ENCODE measurements at places on chromosomes 1 and 21. TPM values are rescaled to one million over a fixed set of nuclear protein-coding genes. Genes with fewer than 3 reads are reported as not detected.

The LMX1A gene
- total RNA-seq, result not detected

The OLFML2B gene
- total RNA-seq, result 0.50 TPM

The SERPINC1 gene
- total RNA-seq, result 0.17 TPM

The AGT gene
- 0.17 TPM for total RNA-seq

The KLHDC9 gene
- total RNA-seq, result 3.8 TPM

The COL11A1 gene
- total RNA-seq, result 0.14 TPM

The PRXL2B gene
- total RNA-seq, result 15.7 TPM

The CLIC6 gene
- total RNA-seq, result not detected

The CLDN17 gene
- not detected for total RNA-seq

The MNDA gene
- total RNA-seq, result not detected

The PAFAH2 gene
- 17.7 TPM for total RNA-seq

The NGF gene
- total RNA-seq, result 1.3 TPM

The FNDC5 gene
- total RNA-seq, result not detected

The FLVCR1 gene
- 8.8 TPM for total RNA-seq

The RGS7 gene
- total RNA-seq, result not detected

The VPS72 gene
- 34.3 TPM for total RNA-seq

The ZBTB8A gene
- 11.5 TPM for total RNA-seq

The KRTCAP2 gene
- 165 TPM for total RNA-seq

The CRP gene
- total RNA-seq, result not detected

The FCMR gene
- total RNA-seq, result 5.0 TPM

The GJA9 gene
- total RNA-seq, result not detected

The OR2L2 gene
- 0.17 TPM for total RNA-seq

The TRIM17 gene
- 6.7 TPM for total RNA-seq

The RAB42 gene
- total RNA-seq, result 0.17 TPM

The SH2D5 gene
- total RNA-seq, result 13.2 TPM

The SPATA46 gene
- not detected for total RNA-seq

The TPR gene
- 48.3 TPM for total RNA-seq

The TPTE gene
- not detected for total RNA-seq

The SLC44A5 gene
- not detected for total RNA-seq

The CATSPERE gene
- 1.3 TPM for total RNA-seq

The TACSTD2 gene
- total RNA-seq, result 244 TPM

The RGL1 gene
- 2.5 TPM for total RNA-seq

The TEX50 gene
- not detected for total RNA-seq

The DLGAP3 gene
- total RNA-seq, result 0.21 TPM

The LCE1A gene
- total RNA-seq, result not detected

The IL6R gene
- 28.7 TPM for total RNA-seq

The TAS1R1 gene
- total RNA-seq, result 0.09 TPM

The WNT2B gene
- total RNA-seq, result 1.4 TPM

The KCNT2 gene
- not detected for total RNA-seq
